ENCODE measurements at places on chromosomes 7 and 10.

DNA sequence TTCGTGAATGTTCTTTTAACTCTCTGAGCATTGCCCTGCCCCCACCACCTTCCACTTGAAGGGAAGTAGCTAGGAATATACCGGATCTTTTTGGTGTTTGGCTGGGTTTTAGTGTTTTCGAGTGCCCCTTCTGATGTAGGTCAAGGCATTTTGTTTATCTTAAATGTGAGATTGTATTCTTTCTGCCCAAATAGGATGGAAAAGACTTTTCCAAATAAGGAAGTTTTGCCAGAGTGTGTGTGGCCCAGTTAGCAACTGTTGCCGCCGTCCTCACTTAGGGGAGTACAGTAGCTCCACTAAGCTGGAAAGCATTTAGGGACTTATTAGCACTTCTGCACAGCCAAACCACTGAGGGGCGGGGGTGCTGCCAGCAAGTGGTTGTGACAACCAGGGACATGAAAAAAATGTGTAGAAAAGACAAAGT is 29.8 kb upstream of the VCL start:
- no peak for DNase-seq

DNA sequence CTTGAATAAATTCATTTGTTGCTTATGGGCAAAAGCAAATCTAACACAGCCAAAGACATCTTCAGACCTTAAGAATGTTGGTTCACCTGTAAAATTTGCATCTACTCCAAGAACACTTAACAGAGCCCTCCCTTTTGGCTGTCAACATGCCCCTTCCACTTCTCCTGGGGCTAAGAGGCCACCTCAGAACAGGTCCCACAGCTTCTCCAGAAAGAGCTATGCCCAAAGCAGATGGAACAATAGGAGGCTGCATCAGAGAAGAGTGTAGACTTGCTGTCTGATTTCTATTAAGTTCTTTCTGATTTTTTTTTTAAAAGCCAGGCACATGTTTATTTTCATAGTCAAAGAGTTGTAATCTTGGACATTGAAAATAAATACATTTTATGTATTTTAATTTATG is 26.1 kb upstream of the TRIL start:
- no peak for DNase-seq

DNA sequence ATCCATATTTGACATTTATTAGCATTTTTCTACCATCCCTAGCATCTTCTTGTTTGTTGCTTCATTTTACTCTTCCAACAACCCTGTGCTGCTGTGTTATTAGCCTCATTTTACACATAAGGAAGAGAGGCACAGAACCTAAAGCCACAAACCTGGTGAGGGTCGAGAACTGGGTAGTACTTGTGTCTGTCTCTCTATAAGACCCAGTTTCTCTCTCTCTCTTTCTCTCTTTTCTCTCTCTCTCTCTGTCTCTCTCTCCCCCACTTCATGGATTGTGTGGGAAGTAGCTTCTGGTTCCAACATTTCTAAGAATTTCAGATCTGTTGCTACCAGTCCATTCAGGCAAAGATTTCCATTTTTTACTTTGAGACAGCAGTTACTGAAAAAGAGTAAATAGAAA is 1.4 kb upstream of the FRA10AC1 start:
- DNase-seq: no peak

DNA sequence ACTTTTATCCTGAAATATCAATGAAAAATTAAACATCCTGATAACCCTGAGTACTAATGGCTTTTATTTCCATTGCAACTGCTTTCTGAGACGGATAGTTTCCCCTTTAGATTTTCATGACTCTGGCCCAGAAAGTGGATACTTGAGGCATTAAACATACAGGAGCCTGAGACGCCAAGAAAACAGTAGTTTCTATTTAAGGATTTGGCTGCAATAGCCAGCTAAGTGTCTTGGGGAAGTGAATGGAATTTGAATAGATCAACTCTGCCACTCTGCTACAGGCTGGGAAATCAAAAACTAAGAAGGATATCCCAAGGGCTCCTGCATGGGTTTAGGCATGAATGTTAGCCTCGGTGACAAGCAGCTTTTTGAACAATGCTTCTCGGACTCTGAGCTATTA is 24.7 kb upstream of the GPAM start:
- no peak for DNase-seq

GRCh38 chr7:114554781-114555537 is 140.3 kb downstream of the FOXP2 start:
- DNase-seq: peak; percentile 74

DNA sequence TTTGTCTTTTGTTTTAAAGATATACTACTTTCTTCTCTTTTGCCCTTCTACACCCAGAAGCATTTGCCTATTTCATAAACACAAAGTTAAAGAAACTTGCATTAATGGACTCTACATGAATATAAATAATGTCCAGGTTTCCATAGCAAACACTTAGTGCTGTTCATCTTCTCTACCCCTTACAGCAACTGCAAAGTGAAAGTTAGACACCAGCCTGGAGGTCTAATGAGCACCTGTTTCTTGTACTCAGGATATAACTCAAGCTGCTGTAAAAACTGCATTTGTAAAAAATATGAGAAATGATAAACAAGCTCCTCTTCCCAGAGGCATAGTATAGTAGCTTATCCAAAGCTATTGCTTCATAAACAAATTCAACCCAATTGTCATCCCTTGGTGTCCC is 76.0 kb upstream of the RELN start:
- DNase-seq: no peak

Measured in NB4 (cell line).